Hindlimb muscle (tissue), 1 donor: ENCODE measurements at places on chromosomes 16 and 17. TPM values are rescaled to one million over a fixed set of nuclear protein-coding genes. Genes with fewer than 3 reads are reported as not detected.

C17orf67 gene
- polyA plus RNA-seq: 2.3 TPM

DNA sequence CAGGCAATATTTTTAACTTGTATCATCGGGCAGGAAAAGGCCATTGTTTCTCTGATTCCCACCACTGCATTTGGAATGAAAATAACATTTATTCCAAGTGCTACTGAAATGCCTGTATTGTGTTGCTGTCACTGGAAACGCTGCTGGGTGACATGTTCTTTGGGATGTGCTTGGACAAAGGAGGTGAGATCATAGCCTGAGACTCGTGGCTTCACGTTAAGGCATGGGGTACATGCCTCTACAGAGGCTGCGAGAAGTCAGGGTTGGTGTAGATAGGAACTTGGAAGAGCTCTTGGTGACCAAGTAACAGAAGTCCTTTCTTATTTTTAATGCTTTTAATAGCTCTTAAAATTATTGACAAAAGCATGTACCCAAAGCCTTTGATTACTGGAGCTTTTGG is 58.8 kb upstream of the MAF start:
- no peak for DNase-seq

DNA sequence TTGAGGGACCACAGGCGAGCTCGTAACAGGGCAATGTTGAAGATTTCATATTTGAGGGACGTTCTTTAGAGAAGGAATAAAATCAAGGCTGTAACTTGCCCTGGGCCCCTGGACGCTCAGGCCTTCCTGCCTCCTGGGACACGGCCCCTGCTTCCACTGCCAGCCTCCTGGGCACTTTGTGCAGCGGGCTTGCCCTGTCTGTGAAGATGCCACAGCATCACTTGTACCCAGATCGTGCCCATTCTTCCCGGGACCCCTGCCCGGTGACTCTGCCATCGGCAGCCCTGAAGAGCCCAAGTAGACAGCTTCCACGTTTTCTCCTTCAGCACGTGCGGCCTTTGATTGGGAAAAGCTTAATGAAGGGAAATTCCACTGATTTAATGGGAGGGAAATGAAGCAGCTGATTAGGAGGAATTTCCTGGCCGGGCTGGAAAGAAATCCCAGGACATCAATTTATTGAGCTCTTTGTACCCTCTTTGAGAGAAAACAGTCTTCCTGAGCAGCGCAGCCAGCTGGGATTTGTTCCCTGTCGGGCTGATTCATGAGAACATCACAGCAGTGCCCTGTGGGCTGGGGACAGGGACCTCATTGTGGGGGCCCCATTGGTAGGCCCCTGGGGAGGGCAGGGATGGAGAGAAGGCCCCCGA is 71.5 kb downstream of the CRISPLD2 start:
- DNase-seq: no peak

GRCh38 chr17:66309793-66310192 is 7.4 kb downstream of the PRKCA start:
- no peak for DNase-seq

ITGAD gene
- 0.45 TPM for polyA plus RNA-seq

DNA sequence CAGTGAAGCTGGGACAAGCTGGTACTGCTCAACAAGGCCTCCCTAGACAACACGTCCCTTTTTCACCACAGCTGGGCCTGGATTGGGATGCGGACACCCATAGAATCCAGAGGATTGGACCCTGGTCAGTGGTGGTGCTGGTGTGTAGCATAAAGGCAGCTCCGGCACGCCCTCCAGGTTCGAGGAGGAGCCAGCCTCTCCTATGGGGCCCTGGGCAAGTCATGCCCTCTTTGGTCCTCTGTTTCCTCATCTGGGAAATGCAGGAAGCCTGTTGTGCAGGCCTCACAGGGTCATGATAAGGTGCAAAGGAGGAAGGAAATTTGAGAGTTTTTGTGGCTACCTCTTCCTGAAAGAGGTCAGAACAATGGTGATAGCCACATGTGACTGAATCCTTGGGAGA is 1741.7 kb downstream of the TP53TG3F start:
- DNase-seq: no peak

GRCh38 chr16:80527297-80527696 is 13.5 kb upstream of the DYNLRB2 start:
- DNase-seq: no peak

DNA sequence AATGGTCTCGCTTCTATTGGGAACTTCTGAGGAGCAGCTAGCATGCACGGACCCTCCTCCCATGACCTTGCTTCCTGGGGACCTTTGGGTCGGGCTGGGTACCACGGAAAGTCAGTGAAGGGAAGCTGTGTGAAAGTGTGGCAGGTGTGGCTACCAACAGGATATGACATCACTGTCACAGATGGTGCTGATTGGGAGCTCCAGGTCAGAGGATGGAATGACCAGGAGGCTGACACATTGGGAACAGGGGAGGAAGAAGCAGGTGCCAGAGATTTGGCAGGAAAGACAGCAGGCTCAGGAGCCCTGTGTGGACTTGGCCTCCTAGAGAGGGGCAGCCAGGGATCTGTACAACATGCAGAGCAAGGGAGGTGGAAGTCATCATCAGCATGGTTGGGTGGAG is 34.0 kb downstream of the CPNE2 start:
- DNase-seq: no peak

NPIPB12 gene
- polyA plus RNA-seq: 22.5 TPM

- no peak for DNase-seq
These were observed 50.3 kb upstream of the B4GALNT2 start for GRCh38 chr17:49082231-49082630.

GRCh38 chr16:583815-584591 is 5.9 kb upstream of the RAB40C start:
- no peak for DNase-seq

PKMYT1 gene
- polyA plus RNA-seq: 11.4 TPM

GRCh38 chr16:48862087-48862532 is 252.1 kb upstream of the N4BP1 start:
- no peak for DNase-seq

GRCh38 chr17:39118674-39119419 is 32.6 kb downstream of the PLXDC1 start:
- no peak for DNase-seq

GRCh38 chr16:64253096-64253495 is 868.8 kb downstream of the CDH11 start:
- no peak for DNase-seq

DNA sequence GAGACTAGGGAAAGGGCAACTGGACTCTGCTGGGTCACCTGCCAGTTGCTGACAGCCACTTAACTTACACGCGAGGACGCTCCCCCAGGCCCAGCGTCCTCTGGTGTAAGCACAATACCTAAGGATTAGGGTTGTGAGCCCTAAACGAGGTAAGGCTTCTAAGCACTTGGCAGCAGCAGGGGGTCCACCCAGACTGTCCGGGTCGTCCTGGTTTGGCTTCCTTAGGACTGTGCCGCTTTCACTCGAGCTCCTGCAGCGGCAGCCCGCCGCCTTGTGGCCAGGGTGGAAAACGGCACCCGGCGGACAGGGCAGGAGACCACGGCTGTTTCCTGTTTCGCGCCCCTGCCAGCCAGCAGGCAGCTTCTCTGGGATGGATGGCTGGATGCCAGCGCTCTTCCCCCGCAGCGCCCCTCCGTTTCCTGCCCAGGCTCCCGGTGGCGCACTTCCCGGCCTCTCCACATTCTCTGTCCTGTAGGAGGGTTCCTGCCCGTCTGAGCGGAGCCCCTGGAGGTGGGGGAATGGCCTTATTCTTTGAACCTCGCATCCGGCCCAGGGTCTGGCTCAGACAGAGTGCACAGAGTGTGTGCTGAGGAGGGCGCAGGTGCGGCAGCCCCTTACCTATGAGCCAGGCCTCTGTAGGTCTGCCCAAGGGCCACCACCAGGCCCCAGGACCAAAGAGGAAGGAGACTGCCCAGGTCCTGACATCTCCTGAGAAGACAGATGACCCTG is 47.0 kb upstream of the AMZ2 start:
- peak; percentile 54 for DNase-seq

DNA sequence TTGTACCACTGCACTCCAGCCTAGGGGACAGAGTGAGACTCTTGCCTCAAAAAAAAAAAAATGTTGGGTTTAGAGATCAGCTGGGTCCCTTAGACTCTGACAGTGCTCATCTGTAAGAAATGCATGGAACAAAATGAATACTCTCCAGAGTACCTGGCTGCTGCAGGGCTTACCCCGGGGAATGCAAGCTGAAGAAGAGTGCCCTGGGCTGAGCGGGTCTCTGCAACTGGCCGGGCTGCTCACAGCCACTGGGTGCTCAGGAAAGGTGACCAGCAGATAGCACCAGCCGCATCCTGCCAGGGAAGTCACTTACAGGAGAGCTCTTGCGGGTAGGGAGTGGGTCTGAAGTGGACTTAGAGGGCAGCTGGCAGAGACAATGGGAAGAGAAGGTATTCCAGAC is 82.1 kb downstream of the GAS7 start:
- no peak for DNase-seq

DNA sequence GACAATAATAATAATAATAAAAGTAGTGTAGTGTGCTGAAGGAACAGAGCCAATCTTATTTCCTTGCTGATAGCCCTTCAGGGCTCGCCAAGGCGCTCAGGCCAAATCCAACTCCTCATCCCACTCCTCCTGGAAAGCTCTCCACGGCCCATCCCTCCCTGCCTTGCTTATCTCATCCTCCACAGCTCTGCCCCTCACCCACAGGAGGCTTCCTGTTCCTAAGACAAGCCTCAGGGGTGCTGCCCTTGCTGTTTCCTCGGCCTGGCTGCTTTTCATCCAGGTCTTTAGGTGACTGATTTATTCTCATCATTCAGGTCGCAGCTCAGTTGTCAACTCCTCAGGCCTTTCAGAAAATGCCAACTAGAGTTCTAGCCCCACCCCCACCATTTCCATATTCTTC is 11.2 kb downstream of the GTF3C1 start:
- no peak for DNase-seq

TEKT1 gene
- not detected for polyA plus RNA-seq

STX1B gene
- 1.2 TPM for polyA plus RNA-seq

DNA sequence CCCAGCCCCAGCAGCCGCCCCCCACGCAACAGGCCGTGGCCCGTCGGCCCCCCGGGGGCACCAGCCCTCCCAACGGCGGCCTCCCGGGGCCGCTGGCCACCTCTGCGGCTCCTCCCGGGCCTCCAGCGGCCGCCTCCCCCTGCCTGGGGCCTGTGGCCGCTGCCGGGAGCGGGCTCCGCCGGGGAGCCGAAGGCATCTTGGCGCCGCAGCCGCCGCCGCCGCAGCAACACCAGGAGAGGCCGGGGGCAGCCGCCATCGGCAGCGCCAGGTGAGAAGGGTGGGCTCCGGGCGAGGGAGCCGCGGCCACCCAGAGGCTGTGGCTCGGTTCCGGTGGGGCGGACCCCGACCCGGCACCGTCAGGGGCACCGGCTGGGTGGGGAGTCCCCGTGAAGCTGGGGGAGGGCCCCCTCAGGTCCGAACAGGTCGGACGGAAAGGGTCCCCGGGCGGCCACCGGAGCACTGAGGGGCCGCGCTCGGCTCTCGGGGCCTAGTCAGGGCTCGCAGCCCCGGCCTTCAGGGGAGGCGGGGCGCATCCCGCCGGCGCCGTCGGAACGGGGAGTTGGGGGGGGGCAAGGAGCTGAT is 583 bp downstream of the ATXN2L start:
- no peak for DNase-seq

ZDHHC1 gene
- 18.3 TPM for polyA plus RNA-seq

FBXL16 gene
- polyA plus RNA-seq: 0.52 TPM

GRCh38 chr17:66676421-66676820 is 158.5 kb upstream of the CACNG5 start:
- no peak for DNase-seq

DNA sequence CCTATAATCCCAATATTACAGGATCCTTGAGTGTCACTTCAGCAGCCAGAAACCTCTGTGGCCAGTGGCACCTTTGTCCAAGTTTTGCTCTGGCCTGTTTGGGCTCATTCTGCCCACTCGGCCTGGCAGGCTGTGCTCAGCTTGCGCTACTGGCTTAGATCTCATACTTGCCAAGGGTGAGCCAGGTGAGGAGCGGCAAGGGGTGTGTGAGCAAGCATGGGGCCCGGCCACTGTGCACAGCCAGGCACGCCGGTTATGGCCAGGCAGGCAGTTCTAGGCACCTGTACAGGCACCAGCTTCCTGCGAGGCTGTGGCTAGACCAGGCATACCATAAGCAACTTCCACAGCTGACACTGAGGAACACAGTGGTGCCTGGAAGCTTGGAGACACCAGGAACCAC is 16.9 kb upstream of the USP22 start:
- no peak for DNase-seq

DNA sequence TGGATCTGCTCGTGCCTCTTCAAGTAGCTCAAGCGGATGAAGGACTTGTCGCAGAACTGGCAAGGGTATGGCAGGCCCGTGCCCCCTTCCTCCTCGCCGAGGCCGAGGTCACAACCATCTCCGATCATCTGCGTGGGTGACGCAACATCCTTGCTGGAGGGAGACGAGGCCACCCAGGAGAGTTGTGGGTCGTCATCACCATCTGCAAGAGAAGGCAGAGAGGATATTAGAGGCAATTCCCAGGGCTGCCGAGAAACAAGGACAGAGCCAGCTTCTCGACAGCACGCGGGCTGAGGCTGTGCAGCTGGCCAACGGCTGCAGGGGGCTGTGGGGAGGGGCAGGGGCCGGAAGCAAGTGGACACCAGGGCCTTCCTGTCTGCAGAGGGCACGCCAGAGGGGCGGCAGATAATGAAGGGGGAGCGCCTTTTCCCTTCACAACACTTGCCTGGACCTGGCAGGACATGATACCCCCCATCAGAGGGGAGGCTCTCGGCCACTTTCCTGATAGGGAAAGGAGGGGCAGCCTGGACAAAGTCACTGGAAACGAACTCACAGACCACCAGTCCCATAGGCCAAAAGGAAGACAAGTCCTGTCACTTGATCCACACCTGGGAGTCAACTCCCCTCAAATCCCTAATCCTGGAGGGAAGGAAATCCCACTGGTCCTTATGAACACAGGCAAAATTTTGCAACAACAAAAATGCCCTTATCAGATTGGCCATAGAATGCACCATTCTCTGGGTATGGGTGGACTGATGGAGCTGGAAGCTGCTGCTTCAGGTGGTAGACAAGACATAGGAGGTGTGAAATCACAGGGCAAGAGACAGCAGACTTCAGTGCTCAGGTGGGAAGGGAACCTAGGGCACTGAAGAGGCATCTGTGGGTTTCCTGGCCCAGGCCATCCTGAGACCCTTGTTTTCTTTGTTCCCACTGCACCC is 217.0 kb downstream of the ZNF423 start:
- DNase-seq: no peak

- DNase-seq: no peak
These were observed 21.6 kb downstream of the GAA start for GRCh38 chr17:80122926-80123505.

DNA sequence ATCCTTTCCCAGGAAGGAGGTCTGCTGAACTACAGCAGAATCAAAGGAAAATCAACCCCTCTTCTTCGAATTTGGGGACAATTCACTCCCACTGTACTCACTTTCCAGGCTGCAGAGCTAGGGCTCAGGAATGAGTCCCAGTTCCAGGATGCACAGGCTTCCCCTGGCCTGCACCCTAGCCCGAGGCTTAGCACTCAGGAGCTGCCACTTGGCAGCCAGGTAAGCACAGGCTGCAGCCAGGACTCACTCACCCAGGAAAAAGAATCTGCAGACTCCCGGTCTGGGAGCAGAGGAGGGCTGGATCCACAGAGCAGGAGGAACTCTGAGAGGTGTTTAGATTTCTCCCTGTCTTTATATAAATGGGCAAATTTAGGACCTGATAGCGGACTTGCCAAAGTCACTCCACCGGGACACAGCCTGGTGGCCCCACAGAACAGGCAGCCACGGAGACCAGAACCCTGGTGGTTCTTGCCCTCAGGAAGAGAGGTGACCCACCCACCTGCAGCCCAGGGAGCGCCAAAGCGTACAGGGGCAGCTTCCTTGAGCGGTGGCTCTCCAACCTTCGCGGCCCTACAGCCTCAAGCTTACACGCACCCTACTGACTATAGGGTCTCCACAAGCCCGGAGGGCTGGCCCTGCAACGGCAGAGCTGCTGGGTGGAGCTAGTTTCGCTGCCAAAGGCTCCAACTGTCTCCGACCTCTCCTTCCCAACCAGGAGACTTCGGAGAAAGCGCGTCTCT is 4.8 kb downstream of the CBLN1 start:
- DNase-seq: no peak
